Activated T-cell treated with anti-CD3 and anti-CD28 coated beads for 1 hour (primary cell): ENCODE measurements at places on chromosomes 16 and 17.

DNA sequence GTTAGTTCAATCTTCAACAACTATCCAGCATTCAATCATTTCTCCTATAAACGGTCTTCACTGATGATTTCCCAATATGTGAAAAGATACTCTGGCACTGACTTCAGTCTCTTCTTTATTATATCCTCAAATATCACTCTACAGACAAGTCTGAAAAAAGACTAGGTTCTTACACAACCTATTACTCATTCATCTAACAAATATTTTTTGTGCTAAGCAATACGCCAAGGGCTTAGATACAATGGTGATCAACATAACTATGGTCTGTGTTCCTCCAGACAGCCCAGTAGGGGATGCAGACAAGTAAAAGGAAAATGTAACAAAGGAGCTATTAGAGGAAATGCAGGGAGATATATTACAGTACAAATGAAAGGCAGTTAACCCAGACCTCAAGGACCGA is 63.9 kb downstream of the MYO1D start:
- no peak for DNase-seq

- DNase-seq: no peak
These were observed 16.2 kb upstream of the CSF3 start for GRCh38 chr17:39999067-39999466.

DNA sequence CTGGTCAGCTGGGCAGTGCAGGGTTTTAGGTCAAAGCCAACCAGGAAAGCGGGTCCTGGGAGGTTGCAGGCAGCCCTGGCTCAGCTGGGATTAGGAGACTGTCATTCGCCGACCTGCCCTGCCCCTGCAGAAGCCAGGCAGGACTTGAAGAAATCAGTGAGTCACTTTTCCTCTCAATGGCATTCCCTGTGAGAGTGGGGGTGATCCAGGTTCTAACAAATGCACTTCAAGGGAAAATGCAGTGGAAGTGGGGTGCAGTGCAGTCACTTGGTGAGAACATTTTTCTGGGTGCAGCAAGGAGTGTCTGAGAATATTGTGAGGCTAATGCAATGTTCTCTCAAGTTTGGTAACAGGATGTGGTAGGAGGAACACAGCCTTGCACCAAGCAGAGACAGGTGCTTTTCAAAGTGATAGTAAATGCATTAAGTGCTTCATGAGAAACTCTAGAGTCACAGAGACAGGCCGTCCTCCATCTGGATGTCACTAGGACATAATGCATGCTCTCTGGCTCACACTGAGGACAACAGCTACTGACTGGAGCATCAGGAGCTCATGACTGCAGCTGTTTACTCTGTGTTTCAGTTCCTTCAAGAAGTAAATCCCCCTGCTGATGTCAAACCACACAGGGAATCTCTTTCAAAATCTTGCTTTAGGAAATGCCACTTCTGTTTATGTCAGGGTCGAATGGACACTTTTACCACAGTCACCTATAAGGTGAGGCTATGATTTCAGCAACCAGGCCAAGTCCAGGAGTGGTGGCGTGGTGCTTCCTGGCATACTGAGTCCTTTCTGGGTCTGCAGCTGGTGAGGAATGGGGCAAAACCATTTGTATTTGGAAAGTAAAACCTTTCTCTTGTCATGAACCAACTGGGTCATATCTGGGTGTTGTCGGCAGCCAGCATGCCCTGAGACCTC is 16.7 kb downstream of the CDK5R1 start:
- no peak for DNase-seq

- no peak for DNase-seq
These were observed 575.8 kb downstream of the TOX3 start for GRCh38 chr16:51971184-51971583.

- DNase-seq: no peak
These were observed 270.2 kb upstream of the RPL38 start for GRCh38 chr17:73933164-73933766.

DNA sequence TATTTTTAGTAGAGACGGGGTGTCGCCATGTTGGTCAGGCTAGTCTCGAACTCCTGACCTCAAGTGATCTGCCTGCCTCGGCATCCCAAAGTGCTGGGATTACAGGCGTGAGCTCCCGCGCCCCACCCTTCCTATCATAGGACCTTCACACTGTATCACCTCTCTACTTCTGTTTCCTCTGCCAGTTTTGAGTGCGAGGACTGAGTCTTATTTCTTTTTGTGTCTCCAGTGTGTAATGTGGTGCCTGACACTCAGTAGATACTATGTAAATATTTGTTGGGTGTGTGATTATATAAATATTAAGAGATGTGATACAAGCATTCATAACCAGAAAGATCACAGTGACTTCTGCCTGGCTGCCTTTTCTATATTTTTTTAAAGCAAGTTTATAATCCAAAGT is 10.5 kb downstream of the PRKCA start:
- DNase-seq: no peak

GRCh38 chr17:41456204-41456603 is 11.0 kb downstream of the KRT32 start:
- no peak for DNase-seq

- no peak for DNase-seq
These were observed 26.0 kb downstream of the CACNG3 start for GRCh38 chr16:24282141-24282540.

DNA sequence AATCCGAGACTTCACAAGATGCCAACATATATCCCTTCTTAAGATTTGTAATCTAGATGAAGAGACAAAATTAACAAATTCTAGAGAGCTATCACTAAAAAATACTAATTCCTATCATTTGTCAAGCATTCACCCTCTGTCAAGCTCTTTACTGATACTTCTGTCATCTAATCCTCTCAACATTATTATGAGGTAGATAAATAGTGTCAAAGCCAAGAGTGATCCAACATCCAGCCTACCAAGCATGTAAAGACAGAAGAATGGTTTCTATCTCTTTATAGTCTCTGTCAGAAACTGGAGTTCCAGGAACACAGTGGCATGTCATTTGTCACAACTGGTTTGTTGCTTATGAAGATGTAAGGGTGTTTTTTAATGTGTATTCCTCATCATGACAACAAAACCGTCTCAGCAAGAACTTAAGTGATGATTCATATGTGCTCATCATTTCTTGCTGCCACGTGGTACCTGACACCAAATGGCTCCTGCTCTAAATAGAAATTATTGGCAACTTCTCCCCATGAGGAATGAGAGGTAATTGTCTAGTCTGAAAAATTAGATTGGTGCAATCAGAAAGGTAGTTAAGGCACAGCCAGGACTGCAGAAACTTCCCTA is 196.8 kb downstream of the TOX3 start:
- DNase-seq: no peak

- no peak for DNase-seq
These were observed 19.3 kb downstream of the B9D1 start for GRCh38 chr17:19343256-19343630.

- no peak for DNase-seq
These were observed 113.8 kb upstream of the TNRC6C start for GRCh38 chr17:77844681-77845080.

GRCh38 chr16:53132406-53132805 is 77.6 kb downstream of the CHD9 start:
- no peak for DNase-seq
